MG63 (cell line): ENCODE measurements at places on chromosomes 4 and X.
A peak's percentile ranks its signal among the peaks of the same experiment; 100 is the strongest.

DNA sequence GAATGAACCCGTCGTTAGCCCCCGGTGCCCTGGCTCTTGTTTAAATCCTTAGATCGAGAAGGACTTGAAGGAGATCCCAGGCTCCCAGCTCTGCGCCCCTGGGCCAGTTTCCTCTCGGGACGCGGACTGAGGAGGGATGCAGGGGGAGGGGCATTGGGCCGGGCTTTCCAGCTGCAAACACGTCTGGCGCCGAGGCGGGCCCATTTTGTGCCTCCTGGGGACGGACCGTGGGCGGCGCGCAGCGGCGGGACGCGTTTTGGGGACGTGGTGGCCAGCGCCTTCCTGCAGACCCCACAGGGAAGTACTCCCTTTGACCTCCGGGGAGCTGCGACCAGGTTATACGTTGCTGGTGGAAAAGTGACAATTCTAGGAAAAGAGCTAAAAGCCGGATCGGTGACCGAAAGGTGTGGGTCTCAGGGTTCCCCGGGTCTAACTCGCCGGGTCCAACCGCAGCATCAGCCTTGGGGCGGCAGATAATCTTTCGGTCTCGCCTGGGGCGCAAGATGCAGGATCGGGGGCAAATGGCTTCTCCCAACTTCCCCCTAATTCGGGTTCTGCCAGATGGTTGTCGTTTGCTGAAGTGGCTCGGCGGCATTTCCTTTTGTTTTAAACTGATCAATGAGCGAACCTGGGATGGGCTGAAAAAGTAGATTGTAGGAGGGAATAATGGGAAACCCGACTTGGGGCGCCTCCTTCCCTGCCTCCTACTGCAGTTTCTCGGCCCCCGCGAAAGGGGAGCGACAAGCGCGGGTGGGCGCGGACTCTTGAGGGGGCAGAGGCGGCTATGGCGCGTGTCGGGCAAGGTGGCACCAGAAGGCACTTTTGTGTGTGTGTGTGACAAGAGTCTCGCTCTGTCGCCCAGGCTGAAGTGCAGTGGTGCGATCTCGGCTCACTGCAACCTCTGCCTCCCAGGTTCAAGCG lies 2.9 kb downstream of the PDGFRA start:
- peak; percentile 87 for DNase-seq

- no peak for DNase-seq
Measured at GRCh38 chr4:125760201-125760819, 445.6 kb downstream of the FAT4 start.

- no peak for DNase-seq
Measured at GRCh38 chrX:10085223-10085622, 71.6 kb upstream of the CLCN4 start.

DNA sequence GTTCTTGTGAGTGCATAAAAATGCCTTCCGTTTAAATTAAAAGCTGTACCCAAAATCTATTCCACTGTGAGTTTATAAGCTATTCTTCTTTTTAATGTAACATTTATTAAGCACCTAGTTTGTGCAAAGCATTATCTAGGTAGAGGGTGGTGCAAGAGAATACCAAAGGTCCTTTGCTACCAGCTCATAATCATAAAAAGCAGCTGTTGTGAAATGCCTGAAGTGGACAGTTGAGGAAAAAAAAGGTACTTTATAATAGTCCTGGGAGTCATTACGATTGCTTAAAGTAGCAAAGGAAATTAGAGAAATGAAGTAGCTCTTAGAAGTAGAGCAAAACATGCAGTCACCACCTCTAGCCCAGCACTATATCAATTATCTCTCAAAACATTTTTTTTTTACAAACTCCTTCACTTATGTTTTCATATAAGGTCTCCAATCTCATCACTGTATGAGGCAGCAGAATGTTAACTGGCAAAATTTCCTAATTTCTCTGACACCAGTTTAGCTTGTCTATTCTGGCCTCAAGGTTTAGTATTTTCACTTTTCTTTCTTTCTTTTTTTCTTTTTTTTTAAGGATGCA lies 2.1 kb downstream of the MBNL3 start:
- no peak for DNase-seq

DNA sequence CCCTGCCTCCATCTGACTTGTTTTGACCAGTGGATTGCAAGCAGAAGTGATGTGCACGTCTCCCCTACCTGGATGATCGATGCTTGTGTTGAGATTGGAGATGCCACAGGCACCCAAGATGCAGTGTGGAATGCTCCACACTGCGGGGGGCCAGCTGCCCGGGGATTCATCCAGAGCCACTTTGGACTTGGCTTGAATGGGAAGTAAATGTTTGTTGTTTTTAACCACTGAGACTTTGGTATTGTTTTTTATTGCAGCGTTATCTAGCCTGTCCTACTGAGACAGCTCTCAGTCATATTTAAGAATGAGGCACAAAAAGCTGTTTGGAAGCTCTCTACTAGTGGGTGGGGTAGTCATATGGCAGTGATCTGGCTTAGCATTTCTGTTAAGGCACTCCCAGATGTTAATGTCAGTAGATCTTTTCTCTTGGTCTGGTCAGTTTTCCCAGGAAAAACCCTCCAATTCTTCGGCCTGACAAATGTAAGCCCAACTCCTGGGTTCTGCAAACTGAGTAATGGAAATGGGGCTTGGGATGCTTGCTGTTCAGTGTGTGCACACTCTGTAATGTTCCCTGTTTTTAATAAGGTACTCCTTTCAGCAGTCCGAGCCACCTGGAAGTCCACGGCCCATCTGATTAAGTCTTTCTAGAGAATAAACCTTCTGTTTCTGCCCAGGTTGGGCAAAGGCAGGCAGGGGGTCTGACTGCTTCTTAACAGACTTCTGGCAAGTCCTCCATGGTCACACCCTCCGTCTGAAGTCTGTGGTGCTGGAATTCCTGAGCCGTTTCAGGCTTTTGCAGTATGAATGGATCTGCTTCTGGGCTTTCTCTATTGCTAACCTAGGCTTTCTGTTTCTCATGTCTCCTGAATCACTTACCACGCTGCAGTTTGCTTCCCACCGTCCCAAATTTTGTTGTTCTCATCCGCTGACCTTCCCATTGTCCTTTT lies 74.8 kb downstream of the WWC2 start:
- DNase-seq: peak; percentile 38

- DNase-seq: no peak
Measured at GRCh38 chr4:77852892-77853495, 9.6 kb upstream of the MRPL1 start.

GRCh38 chr4:149889991-149890390 lies 74.3 kb upstream of the IQCM start:
- no peak for DNase-seq

DNA sequence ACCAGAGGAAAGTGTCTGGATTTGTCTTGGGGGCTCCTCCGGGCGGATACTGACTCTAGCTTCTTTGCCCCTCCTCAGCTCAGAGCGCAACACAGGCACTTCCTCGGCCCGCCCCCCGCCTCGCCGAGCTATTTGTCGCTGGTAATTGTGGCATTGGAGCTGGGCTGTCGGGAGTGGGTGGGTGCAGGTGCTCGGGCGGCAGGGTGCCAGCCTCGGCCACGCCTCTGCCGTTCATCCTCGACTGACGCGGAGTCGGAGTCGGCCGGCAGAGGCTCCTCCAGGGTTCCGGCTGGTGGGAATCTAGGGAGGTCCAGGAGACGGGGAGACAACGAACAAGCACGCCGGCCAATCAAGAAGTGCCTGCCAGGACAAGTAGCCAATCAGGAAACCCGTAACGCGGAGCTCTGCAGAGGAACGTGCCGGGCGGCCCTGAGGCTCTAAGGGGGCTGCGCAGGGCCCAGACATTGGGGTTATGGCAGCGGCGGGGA lies 3.9 kb upstream of the SYN1 start:
- peak; percentile 40 for DNase-seq

DNA sequence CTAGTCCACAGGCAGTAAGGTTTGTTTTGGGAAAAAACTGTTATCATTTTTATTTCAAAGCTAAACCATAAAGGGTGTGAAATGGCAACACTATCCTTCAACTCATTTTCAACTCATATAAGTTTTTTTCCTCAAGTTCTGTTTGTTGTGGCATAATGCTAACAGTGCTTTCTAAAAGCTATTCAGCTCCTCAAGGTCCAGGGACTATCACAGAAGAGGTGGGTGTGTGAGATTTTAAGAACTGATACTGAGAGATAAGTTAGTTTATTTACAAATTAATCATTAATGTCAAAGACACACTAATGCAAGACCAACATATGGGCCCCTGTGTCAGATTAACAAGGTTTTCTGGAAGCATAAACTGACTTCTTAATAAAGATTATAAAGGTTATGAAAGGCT lies 11.8 kb downstream of the UGT2B15 start:
- DNase-seq: no peak

- no peak for DNase-seq
Measured at GRCh38 chrX:128396601-128397000, 344.4 kb upstream of the ACTRT1 start.

DNA sequence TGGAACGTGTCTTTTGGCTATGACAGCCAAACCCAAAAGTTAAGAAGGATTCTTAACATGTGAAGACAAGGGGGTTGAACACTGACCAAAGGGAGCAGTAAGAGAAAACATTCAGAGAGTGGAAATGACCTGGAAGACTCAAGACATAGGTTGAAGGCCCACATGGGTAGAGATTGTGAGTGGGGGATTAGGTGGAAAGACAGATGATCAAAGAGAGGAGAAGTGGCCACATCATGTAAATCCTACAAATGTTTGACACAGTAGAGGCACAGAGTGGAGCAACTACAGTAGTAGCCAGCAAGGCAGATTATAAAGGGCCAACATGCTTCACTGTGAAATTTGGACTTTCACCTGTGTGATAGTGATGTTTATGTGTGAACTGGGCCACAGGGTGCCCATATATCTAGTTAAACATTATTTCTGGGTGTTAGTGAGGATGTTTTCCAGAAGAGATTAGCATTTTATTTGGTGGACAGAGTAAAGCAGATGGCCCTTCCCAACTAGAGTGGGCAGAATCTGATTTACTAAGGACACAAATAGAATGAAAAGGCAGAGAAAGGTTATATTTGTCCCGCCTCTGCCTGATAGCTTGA lies 559.3 kb downstream of the RAB28 start:
- no peak for DNase-seq

DNA sequence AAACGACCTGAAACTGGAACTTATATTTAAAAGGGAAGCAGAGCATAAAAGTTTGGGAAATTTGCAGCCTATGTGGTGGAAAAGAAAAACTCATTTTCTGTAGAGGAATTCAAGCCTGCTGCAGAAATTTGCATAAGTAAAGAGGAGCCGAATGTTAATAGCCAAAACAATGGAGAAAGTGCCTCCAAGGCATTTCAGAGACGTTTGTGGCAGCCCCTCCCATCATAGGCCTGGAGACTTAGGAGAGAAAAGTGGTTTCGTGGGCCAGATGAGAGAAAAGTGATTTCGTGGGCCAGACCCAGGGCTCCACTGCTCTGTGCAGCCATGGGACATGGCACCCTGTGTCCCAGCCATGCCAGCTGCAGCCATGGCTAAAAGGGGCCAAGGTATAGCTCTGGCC lies 361.9 kb downstream of the PCDH19 start:
- no peak for DNase-seq

- peak; percentile 54 for DNase-seq
Measured at GRCh38 chr4:2469192-2469984, 482 bp downstream of the RNF4 start.

DNA sequence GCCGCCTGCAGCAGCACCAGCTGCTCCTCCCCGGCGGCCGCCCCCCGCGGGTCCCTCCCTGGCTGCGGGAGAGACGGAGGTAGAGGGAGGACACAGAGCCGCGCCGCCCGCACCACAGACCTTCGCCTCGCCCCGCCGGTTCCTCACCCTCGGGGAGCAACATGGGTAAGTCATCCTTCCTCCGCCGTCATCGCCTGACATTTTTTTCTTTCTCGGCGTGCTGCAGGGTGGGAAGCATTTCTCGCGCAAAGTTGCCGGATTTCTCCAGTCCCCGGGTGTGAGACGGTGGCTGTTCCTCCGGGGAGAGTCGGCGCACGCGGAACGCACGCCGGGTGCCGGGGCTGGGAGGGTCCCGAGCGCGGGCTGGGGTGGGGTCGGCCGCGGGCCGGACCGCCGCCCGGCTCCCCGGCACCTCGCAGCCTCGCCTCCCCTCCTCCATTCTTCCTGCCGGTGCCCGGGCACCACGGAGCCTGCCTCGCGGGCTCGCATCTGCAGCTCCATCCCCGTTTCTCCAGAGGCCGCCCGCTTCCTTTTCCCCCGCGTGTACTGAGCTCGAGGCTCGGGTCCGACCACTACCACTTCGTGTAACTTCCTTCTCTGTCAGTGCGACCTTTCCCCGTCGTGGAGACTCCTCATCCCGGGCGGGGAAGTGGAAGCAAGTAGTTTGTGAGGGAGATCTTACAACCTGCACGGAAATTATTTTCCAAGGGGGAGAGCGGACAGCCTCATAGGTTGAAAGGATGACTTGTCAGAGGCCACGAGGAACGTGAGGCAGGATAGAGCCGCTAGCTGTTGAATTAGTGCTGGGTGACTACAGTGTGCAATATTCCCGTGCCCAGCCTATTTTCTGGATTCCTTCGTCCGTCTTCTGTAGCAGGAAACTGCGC lies 464 bp downstream of the RAP1GDS1 start:
- DNase-seq: peak; percentile 50

- no peak for DNase-seq
Measured at GRCh38 chr4:140150636-140150885, 3.4 kb downstream of the MAML3 start.

GRCh38 chr4:41865306-41865980 lies 69.8 kb upstream of the TMEM33 start:
- no peak for DNase-seq

GRCh38 chr4:19358015-19358414 lies 893.7 kb upstream of the SLIT2 start:
- DNase-seq: no peak

DNA sequence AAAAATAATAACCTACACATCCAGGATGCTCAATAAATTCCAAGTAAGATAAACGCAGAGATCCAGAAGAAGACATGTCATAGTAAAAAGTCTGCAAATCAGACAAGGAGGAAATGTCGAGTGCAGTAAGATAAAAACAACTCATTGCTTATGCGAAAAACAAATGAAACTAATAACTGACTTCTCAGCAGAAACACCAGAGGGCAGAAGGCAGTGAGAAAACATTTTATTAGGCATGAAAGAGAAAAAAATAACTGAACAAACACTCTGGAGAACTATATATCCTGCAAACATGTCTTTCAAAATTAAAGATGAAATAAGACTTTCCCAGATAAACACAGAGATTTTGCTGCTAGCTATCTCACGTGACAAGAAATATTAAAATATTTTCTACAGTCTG lies 201.3 kb upstream of the CTSO start:
- no peak for DNase-seq

DNA sequence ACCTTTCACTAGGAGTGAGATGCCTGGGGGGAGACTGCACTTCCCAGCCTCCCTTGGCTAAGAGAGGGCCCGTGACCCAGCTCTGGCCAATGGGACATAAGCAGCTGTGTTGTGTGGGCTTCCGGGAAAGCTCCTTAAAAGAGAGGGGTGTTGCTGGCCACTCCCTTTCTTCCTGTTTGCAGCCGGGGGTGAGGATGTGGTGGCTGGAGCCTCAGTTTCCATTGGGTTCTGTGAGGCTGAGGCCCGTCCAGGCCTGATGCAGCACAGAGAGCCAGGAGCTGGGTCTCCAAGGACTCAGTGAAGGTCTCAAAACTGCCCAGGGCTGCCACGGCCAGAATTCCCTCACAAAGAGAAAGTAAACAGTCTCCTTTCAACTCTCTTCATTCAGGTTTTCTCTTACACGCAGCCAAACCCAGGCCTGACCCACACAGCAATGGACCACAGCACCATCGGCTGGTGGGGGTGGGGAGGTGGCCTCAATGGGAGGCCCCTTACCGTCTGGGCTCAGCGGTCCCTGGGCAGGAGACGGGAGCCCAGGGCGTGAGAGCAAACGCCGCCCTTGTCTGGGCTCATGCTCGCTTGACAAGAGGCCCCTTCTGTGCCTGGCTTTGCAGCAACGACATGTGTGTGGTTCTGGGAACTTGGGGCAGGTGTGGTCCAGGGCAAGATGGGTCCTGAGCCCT lies 6.6 kb downstream of the NKX1-1 start:
- DNase-seq: no peak
